ENCODE measurements at places on chromosomes 7 and 10.

- no peak for DNase-seq
These were observed 171.9 kb downstream of the SRPK2 start for GRCh38 chr7:105216786-105217185.

- DNase-seq = no peak
These were observed 714.8 kb upstream of the GALNT17 start for GRCh38 chr7:70416986-70417655.

DNA sequence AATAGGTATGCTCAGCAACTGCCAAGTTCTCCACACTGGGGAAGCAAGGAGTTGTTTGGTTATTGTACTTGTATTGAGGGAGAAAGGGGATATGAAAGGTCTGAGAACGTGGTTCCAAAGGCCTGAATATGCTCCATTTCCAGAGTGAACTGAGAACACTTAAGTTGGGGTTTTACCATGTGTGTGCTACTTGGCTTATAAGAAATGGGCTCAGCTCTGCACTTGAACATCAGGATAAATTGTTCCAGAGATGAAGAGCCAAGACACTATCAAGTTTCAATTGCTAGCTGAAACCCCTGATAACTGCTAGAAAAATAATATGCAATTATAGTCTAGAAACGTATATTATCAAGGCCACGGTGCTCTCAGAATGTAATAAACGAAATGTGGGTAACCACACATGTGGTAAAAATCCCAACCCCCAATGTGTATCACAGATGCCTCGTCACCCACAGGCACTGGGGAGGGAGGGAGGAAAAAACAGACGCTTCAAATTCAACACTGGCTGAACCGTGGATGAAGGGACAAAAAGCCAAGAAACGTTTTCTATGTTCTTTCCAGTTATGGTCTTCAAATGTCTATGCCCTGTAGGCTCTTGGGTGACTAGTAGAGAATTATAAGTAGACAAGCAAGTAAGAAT lies 16.3 kb downstream of the ELMO1 start:
- no peak for DNase-seq

DNA sequence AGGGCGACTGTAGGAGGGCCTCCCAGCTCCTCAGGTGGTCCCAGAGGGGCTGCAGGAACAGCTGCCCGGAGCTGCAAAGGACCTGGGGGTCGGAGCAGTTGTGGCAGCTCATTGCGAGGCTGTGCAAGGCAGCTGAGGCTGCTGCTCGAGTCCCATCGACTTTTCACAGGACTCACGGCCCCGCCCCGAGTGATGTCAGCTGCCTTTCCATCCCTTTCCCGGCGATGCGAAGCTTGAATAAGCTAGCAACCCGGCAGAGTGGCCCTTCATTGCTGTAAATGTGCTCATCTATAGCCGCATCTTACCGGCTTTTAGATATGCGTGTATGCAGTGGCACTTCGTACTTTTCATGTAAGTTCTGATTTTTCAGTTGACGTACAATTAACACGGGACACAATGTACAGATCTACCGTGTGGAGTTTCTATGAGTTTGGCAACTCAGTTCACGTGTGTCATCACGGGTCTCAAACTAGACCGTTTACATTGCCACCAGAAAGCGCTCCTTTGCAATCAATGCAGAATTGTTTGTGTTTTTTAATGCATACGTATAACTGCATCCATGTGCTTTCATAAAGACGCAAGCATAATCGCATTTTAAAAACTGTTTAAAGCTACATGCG lies at the start of gene CH25H:
CH25H (minus strand) TSS at position 137 of the 620 bp plus-strand sequence; CDS start at position 112, 25 bp downstream.
- DNase-seq = peak; percentile 68

- no peak for DNase-seq
These were observed 184.6 kb downstream of the HIBADH start for GRCh38 chr7:27478084-27478483.

DNA sequence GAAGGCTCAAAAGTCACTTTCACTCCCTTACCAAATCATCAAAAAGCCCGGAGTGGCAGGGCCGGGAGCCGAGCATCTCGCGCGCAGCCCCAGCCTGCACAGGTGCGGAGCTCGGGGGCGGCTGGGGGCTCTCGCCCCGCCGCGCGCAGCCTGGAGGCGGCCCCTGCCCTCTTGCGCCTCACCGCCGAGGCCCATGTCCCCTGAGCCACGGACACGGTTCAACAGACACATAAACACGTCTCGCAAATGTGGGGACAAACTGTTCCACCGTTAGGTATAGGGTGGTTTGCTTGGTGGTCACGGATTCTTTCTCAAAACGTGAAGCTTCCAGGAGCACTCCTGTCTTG lies 700 bp downstream of the GSAP start:
- no peak for DNase-seq

GRCh38 chr10:49257626-49258349 lies 41.2 kb upstream of the C10orf71 start:
- DNase-seq = no peak
